ENCODE measurements at places on chromosomes 2 and 18.

DNA sequence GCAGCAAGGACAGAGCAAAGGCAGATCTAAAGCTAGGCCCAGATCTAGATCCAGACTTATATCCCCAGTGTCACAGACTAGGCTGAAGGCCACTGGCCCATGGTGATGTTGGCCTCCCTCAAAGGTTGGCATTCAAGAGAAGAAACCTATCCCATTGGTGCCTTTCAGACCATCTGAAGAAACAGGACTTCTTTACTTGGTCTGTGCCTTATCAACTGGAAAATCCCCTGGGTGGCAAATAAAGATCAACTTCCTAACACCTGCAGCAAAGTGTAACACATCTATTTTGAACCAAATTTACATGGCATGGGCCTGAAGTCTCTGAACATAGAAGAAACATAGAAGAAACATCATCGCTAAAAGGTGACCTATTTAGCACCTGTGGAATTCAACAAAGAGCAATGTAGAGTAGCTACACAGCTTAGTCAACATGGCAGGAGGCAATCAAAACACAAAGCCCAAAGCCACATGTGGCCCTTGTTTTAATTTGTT is 35.8 kb downstream of the METTL4 start:
- DNase-seq = no peak

DNA sequence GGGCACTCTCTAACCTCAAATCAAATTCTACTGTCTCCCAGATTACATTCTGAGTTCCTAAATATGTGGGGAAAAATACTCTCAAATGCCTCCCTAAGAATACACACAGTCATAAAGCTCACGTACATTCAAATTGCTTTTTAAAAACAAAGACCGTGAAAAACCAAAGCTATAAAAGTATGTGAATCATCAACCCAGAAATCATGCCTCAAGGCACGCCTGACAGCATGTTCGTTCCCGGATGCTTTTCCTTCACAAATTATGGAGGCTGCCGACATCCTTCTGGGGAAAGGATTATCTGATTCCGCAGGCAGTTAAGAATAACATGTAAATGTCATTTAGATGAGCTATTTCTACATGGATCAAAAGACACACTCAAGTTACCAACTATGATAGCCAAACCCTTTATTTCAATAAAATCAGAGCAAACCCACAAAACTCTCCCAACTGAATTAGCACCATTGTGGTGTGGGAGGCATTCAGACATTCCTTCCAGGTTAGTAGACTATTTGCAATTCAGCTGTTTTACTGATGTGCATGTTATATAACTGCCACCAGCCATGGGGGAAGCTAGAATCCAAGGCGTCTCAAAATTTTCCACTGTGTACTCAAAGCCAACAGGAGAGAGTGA is 398.2 kb upstream of the TRIB2 start:
- no peak for DNase-seq

DNA sequence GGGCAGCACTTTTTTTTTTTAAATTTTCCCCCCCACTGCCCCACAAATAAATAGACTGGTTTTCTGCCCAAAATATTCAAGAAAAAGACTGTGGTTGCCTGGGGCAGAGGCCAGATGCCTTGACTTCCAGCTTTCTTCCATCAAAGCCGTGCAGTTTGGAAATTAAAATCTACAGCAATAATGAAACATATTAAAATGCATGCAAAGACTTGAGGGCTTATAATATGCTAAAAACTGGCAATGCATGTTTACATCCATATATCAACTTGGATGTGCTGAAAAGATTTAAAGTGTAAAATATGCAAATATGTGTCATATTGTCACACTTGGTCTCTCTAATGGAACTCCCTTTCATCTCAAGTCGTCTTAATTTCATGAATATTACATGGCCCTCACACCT is 2036.2 kb upstream of the PIK3C3 start:
- DNase-seq = no peak

DNA sequence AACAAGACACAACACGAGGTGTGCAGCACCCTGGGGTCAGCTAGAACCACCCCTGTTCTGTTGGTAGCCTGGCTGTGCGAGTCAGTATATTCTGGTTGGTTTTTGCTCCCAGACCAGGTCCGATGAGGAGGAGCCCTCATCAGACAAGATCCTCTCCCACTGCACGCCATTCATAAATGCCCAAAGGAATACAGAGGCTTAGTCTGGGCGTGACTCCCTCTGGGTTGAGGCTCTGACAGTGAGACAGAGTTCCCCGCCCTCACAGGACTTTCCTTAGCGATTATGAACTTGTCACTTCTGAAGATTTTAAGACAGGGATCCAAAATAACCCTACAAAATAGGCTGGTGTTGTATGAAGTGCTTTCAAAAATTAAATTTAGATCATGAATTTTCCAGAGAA is 85.5 kb upstream of the MC2R start:
- DNase-seq = no peak

- no peak for DNase-seq
Measured at GRCh38 chr2:143698352-143698751, 569.1 kb downstream of the ARHGAP15 start.

DNA sequence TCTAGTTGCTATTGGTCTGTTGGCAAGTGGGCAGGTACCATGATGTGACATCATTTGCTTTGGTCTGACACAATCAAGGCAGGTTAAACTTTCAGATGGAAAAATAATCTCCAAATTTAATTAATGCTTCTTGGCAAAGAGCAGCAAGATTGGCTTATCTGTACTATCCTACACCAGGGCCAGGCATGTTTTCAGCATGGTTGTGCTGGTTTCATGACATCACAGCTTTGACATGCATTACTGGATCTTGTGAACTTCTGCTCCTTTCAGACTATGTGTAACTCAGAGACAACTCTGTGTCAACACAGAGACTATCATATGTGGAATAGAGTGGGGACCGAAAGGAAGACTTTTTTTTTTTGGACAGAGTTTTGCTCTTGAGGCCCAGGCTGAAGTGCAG is 520.5 kb downstream of the TDRD15 start:
- DNase-seq = no peak

DNA sequence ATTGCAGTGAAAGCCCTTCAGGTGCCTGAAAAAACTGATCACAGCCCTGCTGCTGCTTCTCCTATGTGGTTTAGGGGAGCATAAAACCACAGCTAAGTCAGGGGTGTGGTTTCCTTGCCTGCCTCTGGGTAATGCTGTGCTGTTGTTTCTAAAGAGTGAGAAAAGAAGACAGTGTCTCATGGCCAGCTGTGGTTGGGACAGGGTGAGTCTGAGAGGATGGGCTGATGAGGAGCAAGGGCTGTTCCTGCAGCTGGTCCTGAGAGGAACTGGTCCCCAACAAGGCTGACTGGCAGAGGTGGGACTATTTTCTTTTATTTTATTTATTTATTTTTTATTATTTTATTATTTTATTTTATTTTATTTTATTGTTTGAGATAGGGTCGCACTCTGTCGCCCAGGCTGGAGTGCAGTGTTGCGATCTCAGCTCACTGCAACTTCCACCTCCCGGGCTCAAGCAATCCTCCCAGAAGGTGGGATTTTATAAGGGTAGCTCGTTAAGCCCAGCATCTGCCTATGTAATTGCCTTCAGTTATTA is 236.7 kb downstream of the FHOD3 start:
- DNase-seq = no peak

GRCh38 chr18:54357082-54357659 is 487 bp downstream of the STARD6 start:
- DNase-seq = no peak

GRCh38 chr18:37956902-37957301 is 391.3 kb upstream of the CELF4 start:
- no peak for DNase-seq

GRCh38 chr18:21327101-21327500 is 85.1 kb downstream of the GREB1L start:
- no peak for DNase-seq

DNA sequence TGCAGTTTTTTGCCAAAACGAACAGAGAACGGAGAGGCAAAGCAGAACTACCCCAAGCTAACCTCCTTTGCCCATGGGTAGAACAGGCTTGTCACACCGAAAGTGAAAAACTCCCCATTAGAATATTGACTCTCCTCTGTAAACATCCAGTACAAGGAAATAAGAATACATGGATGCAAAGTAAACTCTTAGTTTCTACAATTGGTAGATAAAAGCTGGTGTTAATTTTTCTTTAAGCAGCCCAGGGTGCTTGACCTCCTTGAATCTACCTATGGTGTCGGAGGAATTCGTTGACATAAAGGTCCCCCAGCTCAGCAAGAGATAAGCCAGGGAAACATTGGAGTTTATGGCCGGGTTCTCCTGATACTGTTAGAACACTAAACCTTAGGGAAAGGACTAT is 48.4 kb upstream of the DSG1 start:
- DNase-seq = no peak

GRCh38 chr2:84807063-84807485 is 73.8 kb downstream of the TRABD2A start:
- no peak for DNase-seq

GRCh38 chr18:69987870-69988269 is 40.2 kb upstream of the CD226 start:
- no peak for DNase-seq

- DNase-seq = no peak
Measured at GRCh38 chr2:45435316-45435715, 175.8 kb downstream of the SRBD1 start.

DNA sequence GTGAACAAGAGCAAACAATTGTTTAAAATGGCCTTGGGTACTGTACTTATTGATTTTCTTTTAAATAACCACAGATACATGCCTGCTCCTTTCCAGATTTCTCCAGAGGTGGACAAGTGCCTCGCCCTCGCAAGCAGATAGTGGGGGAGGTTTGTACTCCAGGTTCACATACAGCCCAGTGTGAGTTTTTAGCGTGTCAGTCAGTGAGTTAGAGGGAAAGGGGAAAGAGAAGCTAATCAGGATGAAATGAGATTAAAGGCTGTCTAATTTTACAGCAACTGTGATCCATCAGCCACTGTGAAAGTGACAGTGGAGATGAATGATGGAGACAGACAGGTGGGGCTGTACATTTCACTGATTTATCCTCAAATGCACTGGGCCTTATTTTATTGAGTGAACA is 74.7 kb downstream of the KLHL14 start:
- DNase-seq = no peak

DNA sequence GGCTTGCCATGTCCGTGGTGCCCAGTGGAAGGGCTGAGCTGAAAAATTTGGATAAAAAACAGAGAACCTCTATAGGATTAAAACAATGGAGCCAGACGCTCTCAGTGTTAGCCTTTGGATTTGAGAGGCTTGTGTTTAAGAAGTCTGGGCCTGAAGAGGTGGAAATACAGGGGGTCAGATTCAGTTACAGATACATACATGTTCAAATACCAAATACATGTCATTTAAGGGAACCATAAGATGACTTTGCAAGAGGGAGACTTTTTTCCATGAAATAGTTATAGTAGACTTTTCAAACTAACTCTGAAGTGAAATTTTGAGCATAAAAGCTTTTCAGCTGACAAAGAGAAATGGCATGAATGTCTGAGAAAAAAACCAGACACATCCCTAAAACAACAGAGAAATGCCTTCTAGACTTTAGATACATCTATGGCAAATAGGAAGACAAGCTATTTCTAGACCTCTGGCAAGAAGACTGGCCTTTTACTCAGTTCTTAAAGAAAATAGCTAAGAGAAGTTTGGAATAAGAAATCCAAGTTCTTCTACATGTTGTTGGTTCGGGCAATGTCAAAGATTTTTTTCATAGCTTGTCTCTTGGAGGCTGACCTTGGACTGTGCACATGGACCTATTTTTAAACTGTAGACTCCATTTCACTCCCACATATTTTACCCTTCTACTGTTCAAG is 112.9 kb downstream of the LTBP1 start:
- DNase-seq = peak; percentile 11

GRCh38 chr18:54888933-54889332 is 60.7 kb downstream of the RAB27B start:
- DNase-seq = no peak

- DNase-seq = no peak
Measured at GRCh38 chr2:118823633-118824032, 23.8 kb downstream of the EN1 start.

DNA sequence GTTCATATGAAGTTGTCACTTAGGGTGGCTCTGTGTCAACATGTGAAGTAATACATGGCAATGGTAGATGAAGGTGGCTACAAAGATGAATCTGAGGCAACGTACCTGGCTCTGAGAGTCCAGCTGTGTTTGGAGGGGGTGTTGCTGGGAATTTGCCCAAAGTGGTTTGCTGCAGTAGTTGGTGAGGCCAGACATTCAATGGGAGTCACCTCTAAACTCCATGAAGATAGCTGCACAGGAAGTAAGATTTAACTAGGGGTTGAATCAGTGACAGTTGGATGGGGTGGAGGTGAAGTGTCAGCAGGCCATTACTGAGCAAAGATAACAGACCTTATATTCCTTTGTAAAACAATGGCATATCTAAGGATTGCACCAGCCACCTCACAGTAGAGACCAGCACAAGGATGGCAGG is 71.8 kb downstream of the NUP35 start:
- DNase-seq = no peak

- DNase-seq = peak; percentile 53
Measured at GRCh38 chr2:118221536-118222272, 133.4 kb downstream of the INSIG2 start.

DNA sequence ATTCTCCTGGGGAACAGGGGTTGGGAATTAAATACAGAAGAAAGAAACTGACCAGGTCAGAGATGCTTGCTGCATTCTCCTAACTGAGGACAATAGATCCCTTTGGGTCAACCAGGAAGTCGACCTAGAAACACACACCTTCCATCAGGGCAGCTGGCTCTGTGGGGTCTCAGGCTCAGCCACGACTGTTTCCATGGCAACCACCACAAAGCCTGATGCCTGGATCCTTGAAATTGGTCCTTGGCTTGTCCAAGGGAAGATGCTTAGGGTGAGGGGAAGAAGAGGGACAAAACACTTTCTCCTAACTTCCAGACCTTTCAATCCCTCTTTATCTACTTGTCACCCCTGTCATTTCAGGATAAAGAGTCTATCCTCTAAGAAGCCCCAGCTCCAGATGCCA is 194.4 kb downstream of the ALK start:
- DNase-seq = no peak

- no peak for DNase-seq
Measured at GRCh38 chr2:124323321-124323720, 298.2 kb downstream of the CNTNAP5 start.

DNA sequence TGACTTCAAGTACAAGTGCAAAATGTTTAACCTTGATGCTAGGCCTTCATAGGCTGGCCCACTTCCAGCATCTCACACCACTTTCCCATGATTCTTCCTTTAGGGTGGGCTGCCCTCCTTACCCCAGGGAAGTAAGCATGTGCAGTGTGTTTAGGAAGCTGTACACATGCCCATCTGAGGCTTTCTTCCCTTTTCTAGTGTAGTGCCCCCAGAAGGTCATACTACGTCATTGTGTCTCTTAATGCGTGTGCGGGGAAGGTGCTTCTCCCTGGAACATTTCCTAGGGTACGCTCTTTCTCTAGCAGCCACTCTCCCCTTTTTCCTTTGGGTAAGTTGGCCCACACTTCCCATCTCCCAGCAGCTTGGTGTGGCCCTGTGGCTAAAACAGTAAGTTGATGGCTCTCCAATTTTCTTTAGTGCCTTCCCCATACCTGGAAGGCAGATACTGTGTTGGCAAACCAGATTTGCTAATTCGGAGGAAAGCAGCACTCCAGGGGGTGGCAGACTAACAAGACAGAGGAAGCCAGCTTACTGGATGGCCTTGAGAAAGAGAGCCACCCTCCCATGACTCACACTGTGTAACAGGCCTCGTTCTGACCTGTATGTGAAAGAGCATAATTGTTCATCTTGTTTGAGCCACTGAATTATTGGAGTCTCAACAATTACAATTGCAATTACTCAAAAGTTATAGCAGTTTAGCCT is 1.1 kb upstream of the SULT6B1 start:
- DNase-seq = no peak

GRCh38 chr2:124586210-124586609 is 561.1 kb downstream of the CNTNAP5 start:
- no peak for DNase-seq
